CD4-positive, alpha-beta memory T cell (primary cell): ENCODE measurements at places on chromosomes 16 and 17. TPM values are rescaled to one million over a fixed set of nuclear protein-coding genes. Genes with fewer than 3 reads are reported as not detected.
A peak's percentile ranks its signal among the peaks of the same experiment; 100 is the strongest.

GRCh38 chr17:79393358-79394052, 217.3 kb downstream of the RBFOX3 start:
- peak; percentile 55 for DNase-seq
- H3K27me3 ChIP-seq, result no peaks in the 10 kb centered on the region
- H3K4me1 ChIP-seq, result no peaks in the 10 kb centered on the region
- no peak overlapping the region for H3K4me3 ChIP-seq

DNA sequence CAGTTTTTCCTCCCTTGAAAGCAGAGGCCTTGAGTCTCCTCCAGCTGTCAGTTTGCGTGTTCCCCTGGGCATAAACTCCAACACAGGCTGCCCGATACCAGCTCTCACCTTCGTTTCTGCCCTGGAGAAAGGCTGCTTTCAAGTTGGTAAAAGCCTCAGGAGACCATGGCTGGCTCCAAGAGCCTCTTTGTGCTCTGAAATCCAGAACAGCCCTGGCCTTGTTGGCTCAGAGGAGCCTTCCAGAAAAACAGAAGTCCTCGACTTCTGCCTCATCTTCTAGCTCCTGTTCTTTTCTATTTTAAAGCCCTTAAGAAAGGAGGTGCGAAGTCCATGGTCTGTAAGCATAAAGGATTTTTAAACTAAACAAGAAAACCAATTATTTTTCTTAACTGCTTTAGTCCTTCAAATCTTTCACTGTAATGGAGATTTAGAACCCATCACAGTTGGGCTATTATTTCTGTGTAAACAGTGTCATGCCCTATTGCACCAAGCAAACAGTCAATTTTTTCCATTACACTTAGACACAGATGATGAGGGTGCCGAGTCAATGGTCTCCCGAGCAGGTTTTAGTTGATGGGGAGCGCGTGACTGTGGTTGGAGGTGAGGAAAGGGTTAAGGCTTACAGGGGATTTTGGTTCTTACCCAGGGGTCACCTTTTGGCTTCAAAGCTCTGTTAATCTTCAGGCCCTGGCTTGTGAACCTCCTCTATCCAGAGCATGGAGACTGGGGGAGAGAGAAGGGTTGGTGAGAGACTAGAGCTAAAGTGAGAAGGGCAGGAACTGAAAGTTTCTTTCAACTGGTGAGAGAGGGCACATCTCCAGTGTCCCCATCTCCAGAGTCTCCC, 212.8 kb downstream of the MSI2 start:
- no peak overlapping the region for H3K4me3 ChIP-seq
- H3K27me3 ChIP-seq, result no peaks in the 10 kb centered on the region
- H3K27ac ChIP-seq, result no peak overlapping the region
- no peaks in the 10 kb centered on the region for H3K36me3 ChIP-seq
- no peak for DNase-seq

- H3K4me1 ChIP-seq, result no peaks in the 10 kb centered on the region
- no peak overlapping the region for H3K27ac ChIP-seq
- H3K36me3 ChIP-seq, result no peaks in the 10 kb centered on the region
- no peak overlapping the region for H3K4me3 ChIP-seq
- no peaks in the 10 kb centered on the region for H3K27me3 ChIP-seq
- no peak for DNase-seq
Observed at GRCh38 chr16:9258423-9259051, 167.1 kb downstream of the HAPSTR1 start.

- no peak for DNase-seq
- H3K4me1 ChIP-seq, result no peaks in the 10 kb centered on the region
- no peaks in the 10 kb centered on the region for H3K27me3 ChIP-seq
- H3K36me3 ChIP-seq, result no peaks in the 10 kb centered on the region
Observed at GRCh38 chr17:79483842-79484241, 127.0 kb downstream of the RBFOX3 start.

DNA sequence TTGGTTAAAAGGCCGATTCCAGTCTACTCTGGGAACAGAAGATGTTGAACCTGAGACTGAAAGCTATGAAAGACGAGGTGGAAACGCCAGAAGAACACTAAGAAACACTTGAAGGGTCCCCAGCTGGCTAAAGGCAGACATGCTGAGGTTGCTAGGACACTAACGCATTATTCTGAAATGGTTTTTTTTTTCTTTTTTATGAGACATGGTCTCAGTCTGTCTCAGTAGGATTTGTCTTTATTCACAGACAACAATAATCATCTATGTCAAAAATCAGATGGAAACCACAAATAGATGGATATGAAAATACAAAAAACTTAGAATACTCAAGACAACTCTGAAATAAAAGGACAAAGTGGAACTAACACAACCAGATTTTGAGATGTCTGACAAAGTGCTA, 35.0 kb upstream of the RASD1 start:
- no peak for DNase-seq
- H3K27ac ChIP-seq, result no peak overlapping the region
- H3K27me3 ChIP-seq, result no peaks in the 10 kb centered on the region
- no peak overlapping the region for H3K4me3 ChIP-seq
- no peaks in the 10 kb centered on the region for H3K4me1 ChIP-seq

DNA sequence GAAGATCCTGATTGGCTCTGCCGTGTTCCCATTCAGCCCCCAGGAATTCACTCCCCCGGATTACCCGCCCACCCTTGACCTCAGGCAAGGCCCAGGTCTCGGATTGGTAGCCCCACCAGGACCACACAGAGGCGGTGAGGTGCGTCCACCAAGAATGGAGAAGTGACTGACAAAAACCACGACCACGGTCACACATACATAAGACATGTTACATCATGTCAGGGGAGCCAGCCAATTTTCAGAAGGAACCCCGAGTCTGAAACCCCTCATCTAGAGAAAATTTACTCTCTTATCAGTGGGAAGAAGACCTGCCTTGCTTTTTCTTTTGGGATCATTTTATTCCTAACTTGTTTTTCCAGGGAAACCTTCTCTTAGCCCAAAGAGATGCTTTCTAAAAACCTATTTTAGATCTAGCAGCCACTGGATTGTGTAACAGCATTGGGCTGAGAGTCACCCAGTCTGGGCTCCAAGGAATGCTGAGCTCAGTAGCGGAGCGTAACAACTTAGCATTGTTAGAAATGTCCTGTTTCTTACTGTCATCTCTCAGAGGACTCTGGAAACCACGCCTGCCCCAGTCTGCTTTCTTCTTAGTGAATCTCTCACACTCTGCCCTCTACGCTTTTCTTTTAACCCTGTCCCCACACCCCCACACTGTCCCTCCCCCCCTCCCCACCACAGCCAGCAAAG, 164.1 kb downstream of the CMIP start:
- H3K4me3 ChIP-seq, result no peak overlapping the region
- H3K4me1 ChIP-seq, result no peaks in the 10 kb centered on the region
- H3K36me3 ChIP-seq, result no peaks in the 10 kb centered on the region
- H3K27me3 ChIP-seq, result no peaks in the 10 kb centered on the region
- no peak for DNase-seq
- H3K27ac ChIP-seq, result no peak overlapping the region

GRCh38 chr17:51103451-51103850, 17.2 kb downstream of the SPAG9 start:
- H3K36me3 ChIP-seq, result no peaks in the 10 kb centered on the region
- no peaks in the 10 kb centered on the region for H3K27me3 ChIP-seq
- peaks cover 10% of the 10 kb centered on the region for H3K4me1 ChIP-seq
- no peak for DNase-seq

DNA sequence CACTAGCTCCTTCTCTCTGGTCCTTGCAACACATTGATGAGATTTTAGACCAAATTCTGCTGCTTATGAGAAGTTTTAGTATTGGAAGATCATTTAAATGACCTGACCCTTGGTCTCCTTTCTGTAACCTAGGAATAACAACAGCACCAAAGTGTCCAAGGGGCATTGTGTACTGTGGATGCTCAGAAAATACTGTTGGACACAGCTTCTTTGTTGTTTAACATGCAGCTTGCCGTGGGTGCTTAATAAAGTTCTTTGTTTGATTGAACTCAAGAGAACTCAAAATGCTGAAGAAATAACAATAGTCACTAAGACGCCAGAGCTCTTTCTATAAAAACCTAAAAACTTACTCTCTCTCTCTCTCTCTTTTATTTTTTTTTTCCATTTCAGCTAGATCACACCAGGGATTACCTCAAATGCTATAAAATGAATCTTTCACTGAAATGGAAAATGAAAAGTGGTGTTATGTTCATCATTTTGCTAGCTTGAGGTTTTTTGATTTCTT, 548.9 kb upstream of the CDH8 start:
- no peaks in the 10 kb centered on the region for H3K4me1 ChIP-seq
- no peak for DNase-seq
- no peaks in the 10 kb centered on the region for H3K36me3 ChIP-seq
- no peak overlapping the region for H3K27ac ChIP-seq

DNA sequence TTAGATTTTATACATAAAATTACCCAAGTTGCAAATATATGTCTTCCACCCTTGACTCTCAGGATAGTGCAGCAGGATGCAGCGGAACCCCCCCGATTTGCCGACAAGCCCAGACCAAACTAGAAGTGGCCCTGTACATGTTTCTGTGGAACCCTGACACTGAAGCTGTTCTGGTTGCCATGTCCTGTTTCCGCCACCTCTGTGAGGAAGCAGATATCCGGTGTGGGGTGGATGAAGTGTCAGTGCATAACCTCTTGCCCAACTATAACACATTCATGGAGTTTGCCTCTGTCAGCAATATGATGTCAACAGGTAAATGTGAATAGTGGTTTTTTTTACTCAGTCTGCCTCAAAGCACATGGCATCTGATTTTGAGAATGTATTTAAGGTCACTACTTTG, 70.7 kb downstream of the OMG start:
- H3K27me3 ChIP-seq, result no peaks in the 10 kb centered on the region
- no peaks in the 10 kb centered on the region for H3K36me3 ChIP-seq
- H3K4me3 ChIP-seq, result no peak overlapping the region

DNA sequence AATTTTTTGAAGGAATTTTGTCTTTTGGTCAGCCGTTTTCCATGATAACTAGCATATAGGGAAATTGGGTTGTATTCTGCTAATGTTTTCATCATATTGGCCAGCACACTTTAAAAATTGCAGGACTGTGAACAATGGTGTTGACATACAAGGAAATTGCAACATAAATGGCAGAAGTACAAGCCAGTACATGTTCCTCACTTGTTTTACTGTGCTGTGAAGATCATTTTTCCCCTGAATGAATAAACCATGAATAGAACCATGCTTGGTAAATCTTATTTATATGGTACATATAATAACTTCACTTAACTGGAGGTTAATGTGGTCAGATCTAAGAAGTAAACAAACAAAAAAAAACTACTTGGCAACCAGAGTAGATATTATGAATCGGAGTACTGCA, 22.8 kb downstream of the OMG start:
- no peaks in the 10 kb centered on the region for H3K4me1 ChIP-seq
- H3K27me3 ChIP-seq, result no peaks in the 10 kb centered on the region
- H3K4me3 ChIP-seq, result no peak overlapping the region

- no peak overlapping the region for H3K27ac ChIP-seq
- H3K4me1 ChIP-seq, result no peaks in the 10 kb centered on the region
- no peak for DNase-seq
- H3K4me3 ChIP-seq, result no peak overlapping the region
Observed at GRCh38 chr17:33164169-33164881, 128.8 kb downstream of the ASIC2 start.

DNA sequence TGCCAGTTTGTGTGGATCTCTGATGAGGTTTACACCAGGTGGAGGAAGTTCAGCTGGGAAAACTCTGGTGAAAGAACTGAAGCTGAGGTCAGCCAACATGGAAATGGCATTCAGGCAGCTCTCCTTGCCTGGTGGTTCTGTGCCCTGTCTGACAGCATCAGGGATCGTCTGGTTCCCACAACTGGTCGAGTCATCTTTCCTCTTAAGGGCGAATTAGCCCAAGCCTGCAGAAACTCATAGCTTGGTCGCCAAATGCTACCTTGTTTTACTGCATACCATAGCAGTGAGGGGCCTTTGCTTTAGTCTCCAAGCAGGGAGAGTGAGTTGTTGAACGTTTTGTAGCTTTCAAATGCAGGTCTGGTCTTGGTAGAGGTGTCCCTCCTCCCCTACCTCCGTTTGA, 7.2 kb downstream of the PLCG2 start:
- no peaks in the 10 kb centered on the region for H3K4me1 ChIP-seq
- no peak for DNase-seq
- H3K36me3 ChIP-seq, result no peaks in the 10 kb centered on the region
- H3K27me3 ChIP-seq, result no peaks in the 10 kb centered on the region

DNA sequence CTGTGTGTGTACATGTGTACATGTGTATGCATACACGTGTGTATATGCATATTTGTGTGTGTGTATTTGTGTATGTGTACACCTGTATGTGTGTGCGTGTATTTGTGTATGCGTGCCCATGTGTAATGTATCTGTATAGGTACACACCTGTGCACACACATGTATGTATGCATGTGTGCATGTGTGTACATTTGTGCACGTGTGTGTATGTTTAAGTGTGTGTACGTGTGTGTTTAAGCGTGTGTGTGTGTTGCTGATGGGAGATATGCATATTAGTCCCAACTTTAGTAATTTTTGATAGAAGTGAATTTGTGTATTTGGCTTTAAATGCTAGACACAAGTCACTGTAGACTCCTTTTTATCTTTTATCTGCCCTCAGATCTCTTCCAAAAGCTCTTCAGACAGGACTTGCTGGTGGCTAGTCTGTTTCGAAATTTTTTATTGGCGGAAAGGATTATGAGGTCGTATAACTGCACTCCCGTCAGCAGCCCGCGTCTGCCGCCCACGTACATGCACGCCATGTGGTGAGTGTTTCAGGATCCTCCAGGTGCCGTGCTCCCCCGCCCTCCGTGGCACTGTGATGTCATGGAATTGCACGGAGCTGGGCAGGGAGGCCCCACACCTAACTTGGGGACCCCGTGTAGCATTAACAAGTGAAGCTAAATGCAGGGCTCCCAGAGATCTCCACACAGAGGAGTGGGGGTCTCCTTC, 168.8 kb upstream of the CHMP6 start:
- H3K27me3 ChIP-seq, result no peaks in the 10 kb centered on the region
- H3K27ac ChIP-seq, result no peak overlapping the region
- peaks cover 15% of the 10 kb centered on the region for H3K36me3 ChIP-seq
- H3K4me1 ChIP-seq, result peaks cover 18% of the 10 kb centered on the region
- no peak overlapping the region for H3K4me3 ChIP-seq
- DNase-seq, result no peak

ACAP1 gene
- 516 TPM for total RNA-seq

NOXO1 gene
- 0.84 TPM for total RNA-seq

TMC6 gene
- total RNA-seq, result 697 TPM

TRPV2 gene
- total RNA-seq, result 95.0 TPM

ATAD5 gene
- total RNA-seq, result 4.5 TPM

APOBR gene
- 9.1 TPM for total RNA-seq

ZPBP2 gene
- total RNA-seq, result 0.35 TPM

ESRP2 gene
- 0.26 TPM for total RNA-seq

ENPP7 gene
- not detected for total RNA-seq

PRAC1 gene
- total RNA-seq, result not detected

SMIM36 gene
- total RNA-seq, result not detected
